ENCODE measurements at places on chromosomes 7 and 10.

- DNase-seq = no peak
Measured at GRCh38 chr10:70940834-70941568, 52.6 kb upstream of the PCBD1 start.

DNA sequence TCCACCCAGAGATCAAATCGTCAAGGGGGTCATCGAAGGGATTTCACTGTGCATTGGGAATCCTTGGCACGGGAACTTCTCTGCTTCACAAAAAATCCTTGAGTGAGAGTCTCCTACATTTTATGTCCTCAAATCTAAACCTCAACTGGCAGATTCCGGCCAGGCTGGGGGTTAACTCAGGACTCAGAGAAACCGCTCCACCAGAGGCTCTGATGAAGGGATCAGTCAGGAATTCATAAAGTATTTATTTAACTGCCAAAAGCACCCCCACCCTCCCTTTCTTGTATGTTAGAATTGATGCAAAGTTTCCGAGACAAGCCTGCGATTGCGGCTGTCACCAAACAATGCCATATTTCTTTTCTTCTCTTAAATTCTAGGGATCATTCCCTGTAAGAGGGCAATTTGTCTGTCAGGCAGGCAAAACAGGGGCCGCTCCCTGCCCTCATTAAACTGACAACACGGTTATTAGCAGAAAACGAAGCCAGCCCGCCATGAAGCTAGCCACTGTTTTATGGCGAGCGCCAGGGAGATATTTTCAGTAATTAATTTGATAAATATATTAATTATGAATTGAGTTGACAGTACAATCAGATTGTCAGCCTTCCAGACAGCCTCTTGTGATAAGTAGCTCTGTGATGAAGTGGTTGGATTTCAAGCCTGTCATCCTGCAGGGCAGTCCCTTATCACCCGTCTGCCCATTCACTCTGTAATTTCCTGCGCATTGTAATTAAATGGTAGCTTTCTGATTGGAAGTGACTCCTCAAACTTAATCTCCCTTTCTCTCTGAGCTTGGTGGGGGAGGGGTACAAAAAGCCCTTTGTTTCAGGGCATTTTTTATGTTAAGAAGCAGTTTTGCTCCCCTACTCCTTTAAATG is 153.0 kb upstream of the GPR26 start:
- DNase-seq = no peak

DNA sequence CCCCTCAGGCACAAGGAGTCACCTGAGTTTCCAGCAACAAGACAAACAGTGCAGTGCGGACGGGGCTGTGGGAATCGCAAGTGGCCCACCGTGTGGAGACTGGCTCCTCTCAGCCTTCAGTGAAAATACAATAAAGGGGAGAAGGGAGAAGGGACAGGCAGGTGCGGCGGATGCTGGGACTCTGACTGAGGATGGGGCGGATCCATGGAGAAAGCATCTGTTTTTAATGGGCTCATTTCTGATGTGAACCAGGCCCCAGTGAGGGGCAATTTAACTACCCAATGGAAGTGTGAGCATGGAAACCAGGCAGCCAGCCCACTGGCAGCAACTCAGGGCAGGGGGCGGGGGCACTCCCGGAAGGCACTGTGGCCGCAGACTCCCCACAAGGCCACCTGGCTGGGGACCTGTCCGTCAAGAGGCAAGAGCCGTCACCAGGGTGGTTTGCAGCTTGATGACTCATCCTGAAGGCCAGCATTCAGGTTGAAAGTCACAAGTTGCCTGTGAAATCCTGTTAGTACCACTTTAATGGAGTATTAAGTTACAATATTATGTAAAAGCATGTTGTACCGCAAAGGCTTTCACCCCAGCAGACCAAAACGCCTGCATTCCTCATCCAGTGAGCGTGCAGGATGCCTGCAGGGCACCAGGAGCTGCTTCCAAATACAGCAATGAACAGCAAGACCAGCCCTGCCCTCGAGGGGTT is 476.4 kb downstream of the PTPRN2 start:
- no peak for DNase-seq

DNA sequence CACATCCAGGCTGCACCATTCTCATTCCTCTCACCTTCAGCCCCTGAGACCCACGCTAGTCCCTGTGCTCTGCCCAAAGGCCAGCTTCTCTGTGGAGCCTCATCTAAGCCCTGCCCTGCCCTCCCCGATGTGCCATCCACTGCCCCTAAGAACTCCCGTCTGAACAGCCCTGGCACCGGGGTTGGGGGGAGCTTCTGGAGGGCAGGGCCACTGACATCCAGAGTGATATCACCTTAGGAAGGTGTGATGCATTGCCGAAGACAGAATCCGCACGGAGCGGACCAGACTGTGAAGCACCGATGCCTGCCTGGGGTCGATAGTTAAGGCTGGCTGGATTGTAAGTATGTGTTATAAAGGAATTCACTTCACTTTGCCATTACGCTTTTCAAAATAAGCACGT is 511.0 kb downstream of the PTPRN2 start:
- no peak for DNase-seq

DNA sequence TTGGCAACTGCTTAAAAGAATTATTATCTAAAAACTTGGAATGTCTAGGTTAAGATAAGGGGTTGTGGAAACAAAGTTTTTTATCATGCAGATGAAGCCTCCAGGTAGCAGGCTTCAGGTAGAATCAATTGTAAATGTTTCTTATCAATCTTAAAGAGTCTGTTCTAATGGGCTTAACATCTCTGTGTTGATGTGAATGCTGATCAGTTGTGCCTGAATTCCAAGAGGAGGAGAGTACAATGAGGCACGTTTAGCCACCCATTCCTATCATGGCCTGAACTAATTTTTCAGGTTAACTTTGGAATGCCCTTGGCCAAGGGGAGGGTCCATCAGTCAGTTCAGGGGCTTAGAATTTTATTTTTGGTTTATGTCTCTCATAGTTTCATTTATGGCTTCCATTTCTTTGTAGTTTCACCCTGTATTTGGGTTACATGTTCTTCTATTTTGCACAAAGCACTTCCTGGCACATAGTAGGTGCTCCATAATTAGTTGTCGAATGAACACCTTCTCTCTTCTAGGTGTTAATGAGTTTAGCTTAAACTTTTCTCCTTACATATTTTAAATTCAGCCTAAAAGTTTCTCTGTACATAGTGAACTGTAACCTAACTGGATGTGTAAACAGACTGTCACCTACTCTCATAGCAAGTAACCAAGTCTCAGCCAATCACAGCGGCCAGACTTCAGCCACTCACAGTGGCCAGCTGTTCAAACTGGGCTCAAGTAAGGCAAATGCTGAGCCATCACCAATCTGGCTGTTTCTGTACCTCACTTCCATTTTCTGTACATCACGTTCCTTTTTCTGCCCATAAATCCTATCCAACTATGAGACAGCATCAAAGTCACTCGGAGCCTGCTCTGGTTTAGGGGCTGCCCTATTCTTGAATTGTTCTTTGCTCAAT is 34.7 kb downstream of the ALOX5 start:
- DNase-seq = no peak

- no peak for DNase-seq
Measured at GRCh38 chr10:24930427-24930826, 22.0 kb downstream of the PRTFDC1 start.

Measured in activated naive CD4-positive, alpha-beta T cell treated with Interleukin-2 at 50 U/mL for 16 hours (primary cell).